Kasumi-1 (cell line): ENCODE measurements at places on chromosomes 13 and 19.

GRCh38 chr19:9967326-9967725 is 31.0 kb upstream of the OLFM2 start:
- no peak for DNase-seq

- DNase-seq, result no peak
Measured at GRCh38 chr13:99693351-99693750, 192.1 kb downstream of the TM9SF2 start.

GRCh38 chr13:75481176-75482069 is 546 bp downstream of the TBC1D4 start:
- no peak for DNase-seq

GRCh38 chr19:18995804-18996241 is 37.5 kb downstream of the SUGP2 start:
- DNase-seq, result peak; percentile 87

GRCh38 chr13:86870444-86870843 is 800.7 kb upstream of the SLITRK5 start:
- DNase-seq, result peak; percentile 56

GRCh38 chr13:43981512-43982301 is 102.0 kb downstream of the LACC1 start:
- no peak for DNase-seq

- no peak for DNase-seq
Measured at GRCh38 chr13:21235174-21235573, 58.7 kb downstream of the MRPL57 start.

- DNase-seq, result no peak
Measured at GRCh38 chr19:50667759-50668231, 18.6 kb downstream of the C19orf81 start.

DNA sequence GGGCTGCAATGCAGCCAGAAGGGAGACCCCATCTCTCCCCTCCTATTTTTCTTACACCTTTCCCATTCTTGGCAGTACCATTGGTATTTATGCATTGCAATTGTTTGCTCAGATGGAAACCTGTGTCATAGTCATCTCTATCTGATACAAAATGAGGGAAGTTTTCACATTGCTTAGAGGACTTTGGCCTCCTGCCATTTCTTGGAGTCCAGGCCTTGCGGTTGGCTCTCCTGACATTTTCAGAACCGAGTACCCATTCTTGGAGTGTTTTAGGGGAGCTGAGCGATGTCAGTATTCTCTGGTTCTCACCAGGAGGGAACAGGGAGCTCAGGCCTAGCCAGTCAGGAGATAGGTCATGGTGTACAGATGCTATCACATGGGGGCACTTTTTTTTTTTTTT is 1.5 kb downstream of the SIN3B start:
- no peak for DNase-seq

- no peak for DNase-seq
Measured at GRCh38 chr13:91323349-91323748, 24.1 kb upstream of the MIR17HG start.

DNA sequence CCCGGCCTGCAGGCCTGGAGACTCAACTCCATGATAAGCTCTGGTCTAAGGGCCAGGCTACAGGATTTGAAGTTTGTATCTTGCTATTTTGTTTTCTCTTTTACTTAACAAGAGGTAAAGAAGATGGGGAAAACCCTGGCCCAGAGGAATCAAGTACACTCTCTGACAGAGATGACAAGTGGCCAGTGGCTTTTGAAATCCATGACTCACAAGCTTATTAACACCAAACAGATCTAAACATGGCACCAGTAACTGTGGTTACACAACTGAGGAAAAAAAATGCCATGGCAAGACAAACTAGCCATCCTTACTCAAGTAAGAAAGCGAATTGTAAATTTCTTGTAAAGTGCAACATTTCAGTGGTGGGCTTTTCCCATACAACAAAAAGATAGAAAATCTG is 72.6 kb upstream of the SERTM1 start:
- no peak for DNase-seq

DNA sequence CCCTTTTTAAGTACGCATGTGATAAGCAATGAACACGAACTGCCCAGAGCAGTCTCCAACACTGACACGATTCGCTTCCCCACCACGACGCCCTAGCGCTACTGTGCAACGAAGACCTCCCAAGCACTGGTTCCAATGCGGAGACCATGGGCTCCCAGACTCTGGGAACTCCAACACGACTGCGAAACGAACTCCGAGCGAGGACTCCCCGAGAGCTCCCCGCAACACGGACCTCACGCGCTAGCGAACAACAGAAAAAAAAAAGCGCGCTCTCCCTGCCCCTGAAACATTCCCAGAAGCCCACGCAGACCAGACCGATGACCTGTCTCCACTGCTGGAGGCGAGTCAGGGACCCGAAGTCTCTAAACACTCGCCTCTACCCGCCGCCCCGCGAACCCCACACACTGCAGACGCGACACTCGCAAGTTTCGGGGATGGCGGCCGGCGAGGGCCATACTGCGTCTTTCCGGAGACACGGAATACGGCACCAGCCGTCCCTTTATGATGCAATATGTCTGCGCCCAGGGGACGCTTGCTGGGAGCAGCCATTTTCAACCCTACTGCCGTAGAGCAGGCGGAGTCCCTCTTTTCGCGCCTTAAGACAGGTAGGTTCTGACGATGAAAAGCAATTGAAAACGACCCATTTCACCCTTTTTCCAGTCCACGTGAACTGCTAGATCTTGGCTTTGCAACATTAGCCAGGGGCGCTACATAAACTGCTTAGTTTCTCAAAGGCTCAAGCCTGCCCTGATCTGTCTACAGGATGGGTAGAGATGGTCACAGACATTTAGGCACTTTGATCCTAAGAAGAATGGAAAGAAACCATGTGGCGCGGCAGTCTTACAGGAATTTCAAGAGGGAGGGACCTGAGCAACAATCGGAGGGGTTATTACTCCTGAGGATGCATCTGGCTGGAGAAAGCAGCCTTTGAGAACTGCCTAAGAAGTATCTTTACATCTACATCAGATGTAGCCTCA is at the start of gene ZNF577:
Gene ZNF577, minus strand, starts transcription at position 430 of the 977 bp plus-strand sequence. CDS start 7,569 bp downstream, outside the sequence.
- DNase-seq, result no peak

- no peak for DNase-seq
Measured at GRCh38 chr19:23402388-23402787, 7.1 kb upstream of the ZNF91 start.

- DNase-seq, result no peak
Measured at GRCh38 chr19:30310602-30311263, 61.5 kb upstream of the ZNF536 start.

GRCh38 chr19:35117799-35118198 is 2.2 kb downstream of the FXYD3 start:
- DNase-seq, result no peak

GRCh38 chr13:30665638-30666037 is 47.9 kb downstream of the USPL1 start:
- no peak for DNase-seq

GRCh38 chr19:54279406-54279962 is 1.4 kb downstream of the LILRB2 start:
- no peak for DNase-seq

- no peak for DNase-seq
Measured at GRCh38 chr19:40778706-40779284, 748 bp downstream of the RAB4B start.

DNA sequence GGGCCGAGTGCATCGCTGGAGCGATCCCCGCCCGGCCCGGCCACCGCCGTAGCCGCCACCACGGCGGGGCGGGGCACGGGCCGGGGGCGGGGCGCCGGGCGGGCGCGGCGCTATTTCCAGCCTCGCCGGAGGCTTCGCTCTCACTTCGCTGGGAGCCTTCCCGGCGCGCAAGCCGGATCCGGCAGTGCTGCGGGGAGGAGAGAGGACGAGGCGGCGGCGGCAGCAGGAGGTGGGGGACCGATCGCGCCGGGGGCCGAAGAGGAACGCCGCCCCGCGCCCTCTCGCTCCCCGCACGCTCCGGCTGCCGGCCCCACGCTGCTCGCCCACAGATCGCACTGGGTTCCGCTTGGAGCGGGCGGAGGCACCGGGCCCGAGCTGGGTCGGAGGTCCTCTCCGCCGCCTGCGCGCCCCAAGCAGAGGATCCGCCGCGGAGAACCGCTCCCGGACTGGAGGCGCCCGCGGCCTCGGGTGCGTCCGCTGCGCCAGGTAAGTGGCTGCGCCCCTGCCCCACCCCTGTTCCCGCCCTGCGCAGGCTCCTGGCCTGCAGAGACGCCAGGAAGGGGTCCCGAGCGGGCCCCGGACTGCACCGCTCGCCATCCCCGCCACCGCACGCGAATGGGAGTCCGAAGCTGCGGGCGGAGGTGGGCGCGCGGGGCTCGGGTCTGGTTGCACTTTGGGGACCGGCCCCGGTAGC is at the start of gene CHST8:
Gene CHST8, plus strand, starts transcription at position 143 of the 694 bp plus-strand sequence. CDS start 67,309 bp downstream, outside the sequence.
- DNase-seq, result no peak

DNA sequence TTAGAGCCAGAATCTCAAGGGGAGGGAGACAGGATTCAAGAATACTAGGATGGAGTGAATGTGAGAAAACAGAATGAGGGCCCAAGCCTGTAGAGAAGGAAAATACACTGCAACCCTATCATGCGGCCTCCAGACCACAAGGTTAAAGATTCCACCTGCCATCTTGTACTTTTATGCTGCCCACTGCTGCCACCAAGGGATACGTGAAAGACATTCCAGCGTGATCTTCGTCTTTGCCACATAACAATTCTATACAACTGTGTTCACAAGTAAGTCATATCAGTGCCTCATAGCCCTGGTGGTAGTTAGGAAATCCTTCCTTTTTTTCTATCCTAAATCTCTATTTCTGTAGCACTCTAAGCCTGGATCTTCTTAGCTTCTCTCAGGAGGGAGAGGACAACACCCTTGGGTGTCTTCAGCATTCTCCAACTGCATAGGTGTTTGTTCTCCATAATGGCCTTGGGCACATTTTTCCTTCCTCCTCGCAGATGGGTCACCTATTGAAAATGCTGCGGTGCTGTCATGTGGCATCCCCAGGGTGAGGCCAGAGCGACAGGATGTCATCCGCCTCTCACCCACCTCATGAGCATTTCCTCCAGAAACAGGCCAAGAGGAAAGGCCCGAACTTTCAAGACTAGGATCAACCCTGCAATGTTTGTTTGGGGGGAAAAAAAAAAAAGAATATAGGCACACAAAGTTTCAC is 13.6 kb downstream of the TPT1 start:
- DNase-seq, result no peak

GRCh38 chr19:7540761-7541474 is 5.4 kb downstream of the PNPLA6 start:
- no peak for DNase-seq

DNA sequence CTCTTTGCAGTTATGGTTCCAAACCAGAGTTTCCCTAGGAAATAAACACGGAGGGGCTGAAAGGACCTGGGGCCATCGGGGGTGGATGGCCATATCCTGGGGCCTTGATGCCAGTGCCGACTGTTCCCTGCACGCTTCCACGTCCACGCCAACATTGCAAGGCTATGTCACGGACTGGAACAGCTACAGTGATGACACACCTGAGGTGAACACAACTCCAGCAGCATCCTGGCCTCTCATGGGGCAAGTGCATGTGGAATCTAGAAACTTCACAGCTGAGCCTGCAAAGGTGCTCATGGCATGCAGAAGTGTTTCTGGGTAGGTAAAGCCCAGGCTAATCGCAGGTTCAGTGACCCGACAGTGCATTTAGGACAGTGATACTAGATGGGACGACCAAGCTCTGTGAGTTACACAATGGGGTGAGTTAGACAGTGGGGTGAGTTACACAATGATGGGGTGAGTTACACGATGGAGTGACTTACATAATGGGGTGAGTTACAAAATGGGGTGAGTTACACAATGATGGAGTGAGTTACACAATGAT is 52.0 kb upstream of the GAS6 start:
- no peak for DNase-seq

GRCh38 chr19:17575871-17576757 is 20.7 kb downstream of the COLGALT1 start:
- DNase-seq, result no peak

DNA sequence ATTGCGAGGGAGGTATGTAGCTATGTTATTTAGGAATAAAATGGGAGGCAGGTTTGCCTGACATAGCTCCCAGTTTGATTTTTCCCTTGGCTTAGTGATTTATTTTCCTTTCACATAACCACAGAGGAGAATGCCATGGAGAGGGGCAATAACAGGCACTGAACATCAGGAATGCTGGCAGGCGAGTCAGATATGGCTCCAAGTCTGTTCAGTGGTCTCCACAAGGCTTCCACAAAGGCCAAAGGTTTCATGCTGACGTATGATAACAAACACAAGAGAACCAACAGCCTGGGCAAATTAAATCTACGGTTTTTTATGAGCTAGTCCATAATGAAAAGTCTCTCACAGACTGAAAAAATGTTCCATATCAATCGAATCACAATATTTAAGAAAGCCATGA is 66.7 kb downstream of the SUCLA2 start:
- DNase-seq, result no peak

GRCh38 chr13:74871369-74872070 is 610.4 kb downstream of the TBC1D4 start:
- no peak for DNase-seq

GRCh38 chr13:98923641-98924397 is 54.0 kb downstream of the DOCK9 start:
- DNase-seq, result no peak

DNA sequence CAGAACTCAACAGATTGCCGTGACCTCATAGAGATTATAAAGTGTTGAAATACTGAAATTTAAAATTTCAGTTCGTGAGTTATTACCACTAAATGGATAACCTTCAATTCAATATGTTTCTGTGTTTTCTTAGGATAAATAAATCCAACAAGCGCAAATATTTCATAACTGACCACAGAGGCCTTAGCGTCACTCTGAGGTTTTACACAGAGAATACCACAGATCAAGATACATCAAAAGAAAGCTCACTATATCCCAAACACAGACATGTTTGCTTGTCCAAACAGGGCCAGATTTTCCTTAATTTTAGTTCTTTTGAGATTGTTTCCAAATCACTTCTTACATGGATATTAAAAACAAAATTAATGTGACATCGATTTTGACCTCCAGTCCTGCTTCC is 235.8 kb downstream of the EFNB2 start:
- no peak for DNase-seq

DNA sequence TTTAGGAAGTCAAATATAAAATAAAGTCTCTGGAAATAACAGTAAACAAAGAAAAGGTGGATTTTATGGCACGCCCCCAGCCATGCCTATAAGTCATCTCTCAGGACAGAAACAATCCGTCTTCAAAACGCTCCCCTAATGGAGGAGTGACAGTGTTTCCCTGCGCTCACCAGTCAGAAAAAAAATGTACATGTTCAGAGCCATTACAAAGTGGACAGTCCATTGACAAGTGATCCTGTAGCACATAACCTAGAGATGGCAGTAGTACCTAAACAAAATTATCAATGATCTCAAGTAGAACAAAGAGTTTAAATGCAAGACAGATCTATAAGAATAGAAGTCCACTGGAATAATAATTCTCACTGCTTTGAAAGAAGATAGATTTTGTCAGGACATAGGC is 891.7 kb upstream of the MIR17HG start:
- DNase-seq, result no peak
